GM12878 (cell line): ENCODE measurements at places on chromosomes 4 and X. TPM values are rescaled to one million over a fixed set of nuclear protein-coding genes. Genes with fewer than 3 reads are reported as not detected.

- no peaks in the 10 kb centered on the region for H3K4me1 ChIP-seq
- H3K36me3 ChIP-seq = no peaks in the 10 kb centered on the region
- no peak overlapping the region for H3K4me3 ChIP-seq
Observed at GRCh38 chrX:22186165-22186564, 86.5 kb upstream of the CBLL2 start.

- no peak overlapping the region for H3K4me3 ChIP-seq
- no peak for DNase-seq
- H3K27me3 ChIP-seq = no peaks in the 10 kb centered on the region
Observed at GRCh38 chr4:3192188-3192587, 56.8 kb upstream of the MSANTD1 start.

DNA sequence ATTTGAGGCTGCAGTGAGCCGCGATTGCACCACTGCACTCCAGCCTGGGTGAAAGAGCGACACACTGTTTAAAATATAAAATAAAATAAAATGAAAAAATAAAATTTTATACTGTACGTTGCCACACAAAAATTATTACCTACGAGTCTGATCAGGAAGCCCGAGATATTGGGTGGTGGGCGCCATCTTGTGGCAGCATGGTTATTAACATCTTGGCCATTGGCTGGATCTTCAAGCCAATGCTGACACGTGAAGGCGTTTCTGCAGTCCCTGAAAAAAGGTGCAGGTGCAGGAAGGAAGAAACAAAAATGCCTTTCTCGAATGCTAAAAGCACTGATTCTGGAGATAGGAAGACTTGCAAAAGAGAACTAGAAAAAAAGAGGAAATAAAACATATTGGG, 4.9 kb upstream of the TLR8 start:
- no peaks in the 10 kb centered on the region for H3K27me3 ChIP-seq
- no peak overlapping the region for H3K4me3 ChIP-seq
- H3K36me3 ChIP-seq = no peaks in the 10 kb centered on the region

DNA sequence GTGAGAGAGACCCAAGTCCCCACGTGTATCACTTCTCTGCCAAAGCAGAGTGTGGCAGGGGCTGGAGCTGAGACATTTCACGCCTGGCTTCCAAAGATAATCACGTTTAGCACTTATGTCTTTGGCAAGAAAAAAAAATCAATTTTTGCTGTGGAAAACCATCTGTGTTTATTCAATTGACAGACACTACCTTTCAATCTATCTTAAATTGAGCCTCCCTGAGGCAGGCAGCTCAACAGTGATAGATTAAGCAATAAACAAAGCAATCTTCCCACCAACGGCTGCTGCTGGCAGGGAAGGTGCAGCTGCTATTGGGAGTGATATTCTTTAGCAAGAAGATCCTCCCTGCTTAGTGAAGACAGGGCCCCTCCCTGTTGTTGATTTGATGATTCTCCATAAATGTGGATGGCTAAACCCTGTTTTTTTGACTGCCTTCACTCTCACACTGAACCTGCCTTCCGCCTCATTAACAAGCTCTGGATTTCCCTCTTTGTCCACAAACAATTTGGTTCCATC, 11.6 kb upstream of the MAGEB17 start:
- no peak overlapping the region for H3K4me3 ChIP-seq
- H3K27me3 ChIP-seq = no peaks in the 10 kb centered on the region
- no peak overlapping the region for H3K27ac ChIP-seq

SGCB gene
- 7.7 and 8.8 TPM in 2 replicates for total RNA-seq
